ENCODE measurements at places on chromosomes 6 and 20. TPM values are rescaled to one million over a fixed set of nuclear protein-coding genes. Genes with fewer than 3 reads are reported as not detected.

Gene KIAA1755
- total RNA-seq: 15.2 TPM

Gene CARMIL1
- 16.1 TPM for total RNA-seq

Gene CDH4
- total RNA-seq: not detected

Gene KCNK15
- 62.6 TPM for total RNA-seq

Gene SUN5
- not detected for total RNA-seq

Gene ZNF341
- 4.5 TPM for total RNA-seq

Gene CPNE5
- total RNA-seq: 1.3 TPM

Gene VARS2
- total RNA-seq: 5.7 TPM

Gene CUL9
- total RNA-seq: 36.1 TPM

Gene SUPT3H
- total RNA-seq: not detected

Gene SNAP91
- total RNA-seq: 0.64 TPM

Gene ZC2HC1B
- total RNA-seq: not detected

Gene IRAK1BP1
- 2.7 TPM for total RNA-seq

Gene KIF25
- total RNA-seq: not detected

Gene BPI
- total RNA-seq: not detected

Gene INSM1
- total RNA-seq: not detected

Gene SLC44A4
- not detected for total RNA-seq

Gene CCN2
- total RNA-seq: 916 TPM

Measured in ascending aorta (tissue), 2 donors.